NCI-H460 (cell line): ENCODE measurements at places on chromosomes 1 and 21. TPM values are rescaled to one million over a fixed set of nuclear protein-coding genes. Genes with fewer than 3 reads are reported as not detected.

The CBS gene
- total RNA-seq: 44.9 and 46.2 TPM in 2 replicates

The MTOR gene
- total RNA-seq: 29.3 and 30.0 TPM in 2 replicates

The TAL1 gene
- total RNA-seq: 0.12 TPM in 1 of 2 replicates, not detected in the other

The XCL1 gene
- total RNA-seq: not detected in 2 replicates

The DIO1 gene
- total RNA-seq: not detected in 2 replicates

The TDRD5 gene
- 0.10 and 0.14 TPM in 2 replicates for total RNA-seq

The AADACL4 gene
- not detected in 2 replicates for total RNA-seq

The RGS8 gene
- not detected in 2 replicates for total RNA-seq

The HPCA gene
- not detected in 2 replicates for total RNA-seq

The CRP gene
- total RNA-seq: not detected in 2 replicates

The PKLR gene
- not detected in 2 replicates for total RNA-seq

The KLF17 gene
- not detected in 2 replicates for total RNA-seq

The SGIP1 gene
- 2.2 and 3.7 TPM in 2 replicates for total RNA-seq

The THEM5 gene
- total RNA-seq: not detected in 2 replicates

The LGR6 gene
- 0.15 and 0.46 TPM in 2 replicates for total RNA-seq

The RASAL2 gene
- total RNA-seq: 6.8 and 6.9 TPM in 2 replicates

The SPRR5 gene
- total RNA-seq: not detected in 2 replicates

The PSMA5 gene
- total RNA-seq: 85.5 and 98.2 TPM in 2 replicates
